Gastrocnemius medialis (tissue), 4 donors: ENCODE measurements at places on chromosomes 2 and 18. TPM values are rescaled to one million over a fixed set of nuclear protein-coding genes. Genes with fewer than 3 reads are reported as not detected.

Gene MLPH
- 7.5 TPM for total RNA-seq

Gene UGT1A3
- total RNA-seq, result 0.16 TPM

Gene TDRD15
- not detected for total RNA-seq

Gene FASTKD2
- 42.9 TPM for total RNA-seq

Gene EEF1B2
- total RNA-seq, result 510 TPM

Gene GCA
- total RNA-seq, result 7.4 TPM

Gene PER2
- total RNA-seq, result 7.5 TPM

- H3K4me1 ChIP-seq, result no peaks in the 10 kb centered on the region
- H3K27me3 ChIP-seq, result no peaks in the 10 kb centered on the region
- no peak overlapping the region for H3K4me3 ChIP-seq
- no peak overlapping the region for H3K27ac ChIP-seq
- no peak for DNase-seq
- H3K36me3 ChIP-seq, result no peaks in the 10 kb centered on the region
Observed at GRCh38 chr2:167380555-167380954, 492.3 kb downstream of the XIRP2 start.

DNA sequence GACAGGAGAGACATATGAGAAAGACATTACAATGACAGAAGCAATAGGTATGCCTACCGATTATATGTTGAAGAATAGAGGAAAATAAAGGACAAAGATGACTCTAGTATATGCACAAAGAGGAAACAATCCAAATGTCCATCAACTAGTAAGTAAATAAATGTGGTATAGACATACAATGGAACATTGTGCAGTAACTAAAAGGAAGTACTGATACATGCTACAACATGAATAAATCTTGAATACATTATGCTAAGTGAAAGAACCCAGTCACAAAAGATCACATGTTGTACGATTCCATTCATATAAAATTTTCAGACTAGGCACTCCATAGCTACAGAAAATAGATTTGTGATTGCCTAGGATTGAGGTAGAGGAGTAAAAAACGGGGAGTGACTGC, 28.5 kb upstream of the PGAP1 start:
- no peak for DNase-seq
- no peaks in the 10 kb centered on the region for H3K27me3 ChIP-seq
- H3K4me3 ChIP-seq, result no peak overlapping the region
- no peaks in the 10 kb centered on the region for H3K36me3 ChIP-seq
- H3K4me1 ChIP-seq, result no peaks in the 10 kb centered on the region

DNA sequence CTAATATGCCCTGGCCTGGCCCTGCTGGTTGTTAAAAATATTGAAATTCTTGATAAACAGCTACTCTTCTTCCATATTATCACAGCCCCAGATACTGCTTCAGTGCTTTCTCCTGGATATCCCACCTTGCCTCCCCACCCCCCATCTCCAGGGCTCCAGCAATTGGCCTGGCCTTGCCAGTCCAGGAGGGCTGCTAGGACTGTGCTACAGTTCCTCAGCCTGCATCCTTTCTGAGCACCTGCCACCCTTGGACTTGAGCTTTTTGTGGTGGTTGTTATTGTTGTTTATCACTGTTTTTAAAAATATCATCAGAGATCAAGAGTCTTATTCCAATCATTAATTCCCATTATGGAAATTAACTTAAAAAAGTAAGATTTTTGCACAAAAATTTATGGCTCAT, 13.5 kb downstream of the HNMT start:
- H3K27me3 ChIP-seq, result no peaks in the 10 kb centered on the region
- no peaks in the 10 kb centered on the region for H3K4me1 ChIP-seq
- DNase-seq, result no peak

GRCh38 chr2:216674376-216674775, 21.0 kb downstream of the IGFBP5 start:
- no peaks in the 10 kb centered on the region for H3K27me3 ChIP-seq
- peaks cover 10% of the 10 kb centered on the region for H3K4me1 ChIP-seq
- no peak overlapping the region for H3K4me3 ChIP-seq
- no peak for DNase-seq
- H3K36me3 ChIP-seq, result no peaks in the 10 kb centered on the region
- no peak overlapping the region for H3K27ac ChIP-seq

DNA sequence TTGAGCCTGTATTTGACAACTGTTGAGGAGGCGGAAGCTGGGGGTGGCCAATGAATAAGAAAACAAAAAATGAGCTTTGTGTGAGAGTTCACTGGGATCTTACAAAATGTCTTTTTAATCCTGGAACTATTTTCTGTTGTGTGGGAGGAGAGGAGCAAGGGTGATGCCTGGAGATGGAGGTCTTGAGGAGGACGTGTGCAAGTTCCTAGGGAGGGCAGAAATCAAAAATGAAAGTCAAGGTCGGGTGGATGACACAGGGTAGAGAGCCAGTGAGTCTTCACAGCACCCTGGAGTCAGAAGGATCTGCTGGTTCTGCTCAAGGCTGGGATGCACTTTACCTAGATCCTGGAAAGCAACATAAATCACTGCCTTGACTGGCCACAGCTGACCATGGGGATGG, 180.3 kb upstream of the PKDCC start:
- no peak overlapping the region for H3K4me3 ChIP-seq
- H3K36me3 ChIP-seq, result no peaks in the 10 kb centered on the region
- DNase-seq, result no peak
- H3K4me1 ChIP-seq, result peaks cover 12% of the 10 kb centered on the region

- no peak overlapping the region for H3K27ac ChIP-seq
- no peak for DNase-seq
- no peak overlapping the region for H3K4me3 ChIP-seq
- no peaks in the 10 kb centered on the region for H3K4me1 ChIP-seq
Observed at GRCh38 chr2:11615209-11615608, 54.8 kb downstream of the NTSR2 start.

GRCh38 chr2:232103140-232103737, 141.7 kb downstream of the DIS3L2 start:
- no peak overlapping the region for H3K4me3 ChIP-seq
- no peaks in the 10 kb centered on the region for H3K4me1 ChIP-seq
- H3K36me3 ChIP-seq, result no peaks in the 10 kb centered on the region
- no peak for DNase-seq
- no peaks in the 10 kb centered on the region for H3K27me3 ChIP-seq

GRCh38 chr18:42268798-42269197, 313.8 kb downstream of the PIK3C3 start:
- no peaks in the 10 kb centered on the region for H3K27me3 ChIP-seq
- no peak for DNase-seq
- no peaks in the 10 kb centered on the region for H3K36me3 ChIP-seq
- H3K4me1 ChIP-seq, result no peaks in the 10 kb centered on the region

DNA sequence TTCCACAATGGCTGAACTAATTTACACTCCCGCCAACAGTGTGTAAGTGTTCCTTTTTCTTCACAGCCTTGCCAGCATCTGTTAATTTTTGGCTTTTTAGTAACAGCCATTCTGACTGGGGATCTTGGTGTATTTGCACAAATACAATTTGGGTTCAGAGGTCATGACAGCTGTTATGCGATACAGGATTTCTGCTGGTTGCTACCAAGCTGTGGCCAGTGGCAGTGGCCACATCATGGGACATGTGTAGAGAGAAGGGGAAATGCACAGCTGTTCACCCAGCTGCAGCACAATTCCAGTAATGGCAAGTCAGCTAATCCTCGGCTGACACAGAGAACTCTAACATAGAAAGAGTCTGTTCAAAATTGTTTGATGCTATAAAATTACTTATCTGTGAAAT, 21.0 kb upstream of the SELENOI start:
- no peak for DNase-seq
- H3K36me3 ChIP-seq, result no peaks in the 10 kb centered on the region
- H3K27me3 ChIP-seq, result no peaks in the 10 kb centered on the region
- no peaks in the 10 kb centered on the region for H3K4me1 ChIP-seq

DNA sequence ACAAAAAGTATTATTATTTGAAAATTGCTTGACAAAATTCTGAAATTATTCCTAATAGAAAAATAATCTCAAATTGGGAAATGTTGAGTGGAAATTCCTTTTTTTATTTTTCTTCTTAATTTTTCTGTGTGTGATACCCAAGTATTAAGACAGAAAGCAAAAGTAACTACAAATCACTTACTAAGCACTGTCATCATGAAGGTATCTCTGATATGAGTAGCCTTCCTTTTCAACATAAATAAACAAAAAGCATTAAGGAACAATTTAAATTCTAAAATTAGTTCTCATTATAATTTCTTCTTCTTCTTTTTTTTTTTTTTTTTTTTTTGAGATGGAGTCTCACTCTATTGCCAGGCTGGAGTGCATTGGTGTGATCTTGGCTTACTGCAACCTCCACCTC, 174.2 kb upstream of the RBMS1 start:
- no peaks in the 10 kb centered on the region for H3K27me3 ChIP-seq
- H3K27ac ChIP-seq, result no peak overlapping the region
- no peak overlapping the region for H3K4me3 ChIP-seq
- DNase-seq, result no peak
- H3K36me3 ChIP-seq, result no peaks in the 10 kb centered on the region
- H3K4me1 ChIP-seq, result peaks cover 7% of the 10 kb centered on the region

- peaks cover 32% of the 10 kb centered on the region for H3K36me3 ChIP-seq
- H3K27ac ChIP-seq, result peak overlapping the region; percentile 29
- H3K4me3 ChIP-seq, result no peak overlapping the region
- no peak for DNase-seq
Observed at GRCh38 chr2:20640411-20641122, 10.3 kb downstream of the HS1BP3 start.

GRCh38 chr18:21453511-21453901, 147.0 kb downstream of the ESCO1 start:
- no peaks in the 10 kb centered on the region for H3K27me3 ChIP-seq
- peaks cover 59% of the 10 kb centered on the region for H3K4me1 ChIP-seq
- no peaks in the 10 kb centered on the region for H3K36me3 ChIP-seq

GRCh38 chr2:195428673-195429072, 228.4 kb upstream of the SLC39A10 start:
- H3K27me3 ChIP-seq, result no peaks in the 10 kb centered on the region
- H3K27ac ChIP-seq, result no peak overlapping the region
- no peak overlapping the region for H3K4me3 ChIP-seq
- H3K4me1 ChIP-seq, result no peaks in the 10 kb centered on the region
- H3K36me3 ChIP-seq, result no peaks in the 10 kb centered on the region

DNA sequence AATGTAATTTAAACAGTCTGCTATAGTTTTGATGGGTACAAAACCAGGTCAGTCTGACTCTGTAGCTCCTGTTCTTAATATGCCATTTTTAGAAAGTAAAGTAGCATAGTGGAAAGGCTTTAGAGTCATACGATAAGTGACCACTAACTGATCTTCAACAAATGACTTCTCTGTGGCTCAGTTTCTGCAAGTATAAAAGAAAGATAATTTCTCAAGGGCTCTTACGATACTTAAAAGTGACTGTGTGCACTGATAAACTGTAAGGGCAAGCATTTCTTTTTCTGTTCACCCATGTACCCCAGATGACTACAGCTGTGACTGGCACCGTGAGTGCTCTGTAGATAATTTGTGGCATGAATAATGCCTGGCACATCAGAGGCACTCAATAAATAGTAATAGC, 178.7 kb downstream of the LCLAT1 start:
- DNase-seq, result no peak
- no peak overlapping the region for H3K27ac ChIP-seq
- no peaks in the 10 kb centered on the region for H3K4me1 ChIP-seq
- no peak overlapping the region for H3K4me3 ChIP-seq

DNA sequence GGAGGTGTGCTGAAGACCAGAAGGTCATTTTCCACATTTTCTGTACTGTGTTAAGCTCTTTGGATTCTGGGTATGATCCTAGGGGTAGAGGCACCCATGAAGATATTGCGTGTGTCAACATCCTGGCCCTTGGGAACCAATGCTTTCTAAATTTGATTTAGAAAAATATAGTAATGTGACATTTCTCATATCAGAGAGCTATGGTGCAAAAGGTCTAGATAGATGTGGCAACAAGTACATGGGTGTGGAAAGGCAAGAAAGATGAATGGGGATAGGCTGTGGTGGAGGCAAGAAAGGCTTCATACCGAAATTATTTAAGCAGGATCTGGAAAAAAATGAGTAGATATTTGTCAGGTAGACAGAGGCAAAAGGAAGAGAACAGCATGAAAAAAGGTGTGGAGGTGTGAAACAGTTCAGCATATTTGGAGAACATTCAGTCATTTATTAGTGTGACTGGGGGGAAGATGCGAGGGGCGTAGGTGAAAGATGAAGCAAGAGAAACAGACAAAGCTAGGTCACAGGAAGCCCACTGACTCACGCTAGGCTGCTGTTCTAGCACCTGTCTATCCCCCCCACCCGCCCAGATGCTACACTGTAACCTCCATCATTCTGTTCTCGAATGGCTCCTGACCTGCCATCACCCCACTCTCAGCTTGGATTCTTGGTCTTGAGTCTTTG, 11.7 kb downstream of the DOK1 start:
- H3K27ac ChIP-seq, result no peak overlapping the region
- DNase-seq, result no peak
- H3K4me3 ChIP-seq, result no peak overlapping the region
- no peaks in the 10 kb centered on the region for H3K27me3 ChIP-seq
- H3K36me3 ChIP-seq, result no peaks in the 10 kb centered on the region

DNA sequence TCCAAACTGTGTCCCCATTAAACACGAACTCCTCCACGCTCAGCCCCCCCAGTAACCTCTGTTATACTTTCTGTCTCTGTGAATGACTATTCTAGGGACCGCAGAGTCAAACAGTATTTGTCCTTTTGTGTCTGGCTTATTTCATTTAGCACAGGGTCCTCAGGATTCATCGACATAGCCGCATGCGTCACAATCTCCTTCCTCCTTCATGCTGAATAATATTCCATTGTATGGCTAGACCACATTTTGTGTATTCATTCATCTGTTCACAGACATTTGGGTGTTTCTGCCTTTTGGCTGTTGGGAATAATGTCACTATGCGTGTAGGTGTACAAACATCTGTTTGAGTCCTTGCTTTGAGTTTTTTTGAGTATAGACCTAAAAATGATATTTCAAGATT, 80.9 kb downstream of the SH3RF3 start:
- DNase-seq, result no peak
- peaks cover 13% of the 10 kb centered on the region for H3K4me1 ChIP-seq
- H3K27me3 ChIP-seq, result no peaks in the 10 kb centered on the region
- no peaks in the 10 kb centered on the region for H3K36me3 ChIP-seq

- DNase-seq, result no peak
- H3K36me3 ChIP-seq, result no peaks in the 10 kb centered on the region
- no peaks in the 10 kb centered on the region for H3K4me1 ChIP-seq
- H3K27me3 ChIP-seq, result no peaks in the 10 kb centered on the region
- no peak overlapping the region for H3K4me3 ChIP-seq
Observed at GRCh38 chr2:9086465-9086864, 83.0 kb upstream of the MBOAT2 start.

DNA sequence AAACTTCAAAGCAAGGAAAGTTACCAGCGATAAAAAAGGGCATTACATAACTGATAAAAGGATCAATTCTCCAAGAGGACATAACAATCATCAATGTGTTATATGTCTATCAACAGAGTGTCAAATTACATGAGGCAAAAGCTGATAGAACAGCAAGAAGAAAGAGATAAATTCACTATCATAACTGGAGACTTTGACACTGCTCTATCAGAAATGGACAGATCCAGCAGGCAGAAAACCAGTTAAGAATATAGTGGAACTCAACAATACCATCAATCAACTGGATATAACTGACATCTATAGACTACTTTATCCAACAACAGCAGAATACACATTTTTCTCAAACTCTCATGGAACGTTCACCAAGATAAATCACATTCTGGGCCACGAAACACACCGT, 65.0 kb downstream of the ROCK2 start:
- no peak overlapping the region for H3K27ac ChIP-seq
- no peaks in the 10 kb centered on the region for H3K27me3 ChIP-seq
- DNase-seq, result no peak
- peaks cover 9% of the 10 kb centered on the region for H3K36me3 ChIP-seq
- peaks cover 14% of the 10 kb centered on the region for H3K4me1 ChIP-seq
- H3K4me3 ChIP-seq, result no peak overlapping the region

- H3K4me1 ChIP-seq, result no peaks in the 10 kb centered on the region
- no peak overlapping the region for H3K27ac ChIP-seq
- DNase-seq, result no peak
- H3K27me3 ChIP-seq, result no peaks in the 10 kb centered on the region
- H3K4me3 ChIP-seq, result no peak overlapping the region
Observed at GRCh38 chr18:80124131-80124530, 15.1 kb downstream of the ADNP2 start.
